ENCODE measurements at places on chromosomes 12 and 14.

- DNase-seq, result no peak
These were observed 67.0 kb downstream of the PRMT8 start for GRCh38 chr12:3557791-3558620.

DNA sequence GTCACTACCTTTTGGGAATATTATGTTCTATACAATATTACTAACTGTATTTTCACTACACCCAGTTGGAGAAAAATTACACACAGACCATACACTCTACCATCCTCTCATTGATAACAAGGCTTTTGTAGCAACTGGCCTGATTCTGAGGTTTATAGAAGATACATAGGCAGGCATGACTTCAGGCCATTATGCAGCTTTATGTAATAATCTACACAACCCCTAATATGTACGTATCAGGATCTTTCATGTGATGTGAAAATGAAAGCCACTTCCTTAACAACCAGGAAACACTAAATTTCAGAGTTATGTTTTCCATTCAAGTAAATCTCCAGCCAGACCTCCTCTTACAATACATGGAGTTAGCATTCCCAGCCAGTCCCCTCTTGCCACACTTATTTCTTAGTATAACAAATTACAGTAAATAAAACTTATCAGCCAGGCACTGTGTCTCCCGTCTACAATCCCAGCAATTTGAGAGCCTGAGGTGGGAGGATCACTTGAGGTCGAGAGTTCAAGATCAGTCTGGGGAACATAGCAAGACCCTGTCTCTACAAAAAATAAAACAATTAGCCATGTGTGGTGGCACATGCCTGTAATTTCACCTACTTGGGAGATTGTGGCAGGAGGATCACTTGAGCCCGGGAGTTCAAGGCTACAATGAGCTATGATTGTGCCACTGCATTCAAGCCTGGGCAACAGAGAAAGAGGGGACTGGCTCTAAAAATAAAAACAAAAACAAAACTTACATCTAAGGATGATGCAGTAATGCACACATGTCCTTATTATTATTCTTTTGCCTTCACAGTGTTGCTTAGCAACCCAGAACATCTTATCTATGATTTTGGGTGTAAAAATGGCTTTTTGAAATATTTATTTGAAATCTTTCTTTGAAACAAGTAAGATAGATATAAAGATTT lies 10.4 kb upstream of the OSBPL8 start:
- DNase-seq, result no peak

- peak; percentile 90 for DNase-seq
These were observed at the start of gene HECTD1 for GRCh38 chr14:31207755-31208545. TSS of gene HECTD1 (minus strand) at chr14:31207793. CDS start at chr14:31205936, 1,857 bp downstream.

GRCh38 chr12:30614031-30614430 lies 81.6 kb downstream of the IPO8 start:
- DNase-seq, result no peak

DNA sequence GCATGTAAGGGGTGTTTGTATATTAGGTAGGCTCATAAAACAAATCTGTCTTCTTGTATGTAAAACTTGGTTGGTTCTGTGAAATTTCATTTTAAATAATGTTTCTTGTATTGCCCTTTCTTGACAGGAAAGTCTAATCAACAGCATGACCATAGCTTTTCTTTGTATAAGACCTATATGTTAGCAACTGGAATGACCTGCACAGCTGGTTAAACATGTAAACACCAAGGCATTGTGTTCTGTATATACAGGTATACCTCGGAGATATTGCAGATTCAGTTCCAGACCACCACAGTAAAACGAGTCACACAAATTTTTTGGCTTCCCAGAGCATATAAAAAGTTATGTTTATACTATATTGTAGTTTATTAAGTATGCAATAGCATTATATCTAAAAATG lies 183.6 kb downstream of the ERC1 start:
- DNase-seq, result no peak

DNA sequence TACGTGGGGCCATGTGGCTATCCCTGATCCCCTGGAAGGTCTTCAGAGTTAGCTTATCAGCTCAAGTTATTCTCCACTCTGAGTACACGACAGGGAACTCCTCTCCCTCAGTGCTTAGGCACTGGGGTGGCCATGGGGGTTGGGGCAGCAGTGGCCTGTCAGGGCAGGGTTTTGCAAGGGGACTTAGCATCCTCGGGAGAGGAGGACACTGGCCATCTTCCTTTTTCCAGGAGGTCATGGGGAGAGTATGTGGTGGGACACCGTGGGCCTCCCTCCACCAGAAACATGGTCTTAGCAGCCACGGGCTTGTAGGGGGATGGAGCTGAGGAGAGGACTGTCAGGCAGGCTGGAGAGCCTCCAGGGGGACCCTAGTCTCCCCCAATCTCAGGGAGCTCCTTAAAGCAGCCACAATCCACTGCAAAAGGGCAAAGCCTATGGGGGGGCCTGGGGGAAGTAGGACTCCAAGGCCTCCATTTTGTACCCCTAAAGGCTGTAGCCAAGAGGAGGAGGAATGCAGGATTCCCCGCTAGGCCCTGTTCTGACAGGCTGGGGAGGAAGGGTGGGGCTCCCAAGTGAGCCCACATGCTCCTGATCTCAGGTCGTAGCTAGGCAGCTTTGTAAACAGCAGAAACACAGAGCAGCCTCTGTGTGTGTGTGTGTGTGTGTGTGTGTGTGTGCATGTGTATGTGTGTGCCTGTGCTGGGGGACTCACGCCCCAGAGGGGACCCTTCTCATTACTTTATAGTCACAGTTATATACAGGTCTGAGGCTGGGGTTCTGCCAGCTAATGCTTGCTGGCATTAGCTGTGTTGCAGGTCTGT lies 36.6 kb downstream of the KRT80 start:
- DNase-seq, result no peak

DNA sequence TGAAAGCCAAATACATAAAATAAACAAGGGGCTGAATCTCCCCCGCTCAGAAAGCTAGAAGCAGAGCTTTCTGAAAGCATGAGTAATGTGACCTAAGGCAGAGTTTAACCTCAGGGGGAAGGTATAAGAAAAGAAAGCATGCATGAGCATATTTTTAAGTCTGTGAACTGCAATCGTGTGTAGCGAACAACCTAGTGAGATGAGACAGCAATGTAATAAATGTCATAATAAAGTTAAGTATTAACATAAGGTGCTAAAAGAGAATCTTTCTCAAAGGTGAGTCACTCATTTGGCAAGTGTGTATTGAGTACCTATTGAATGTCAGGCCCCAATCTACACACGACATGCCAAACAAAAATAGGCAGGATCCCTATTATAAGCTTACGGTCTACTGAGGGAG lies 14.2 kb upstream of the WDR20 start:
- no peak for DNase-seq

- no peak for DNase-seq
These were observed 710 bp upstream of the BMAL2 start for GRCh38 chr12:27331927-27332324.
